ENCODE measurements at places on chromosomes 3 and 15.

DNA sequence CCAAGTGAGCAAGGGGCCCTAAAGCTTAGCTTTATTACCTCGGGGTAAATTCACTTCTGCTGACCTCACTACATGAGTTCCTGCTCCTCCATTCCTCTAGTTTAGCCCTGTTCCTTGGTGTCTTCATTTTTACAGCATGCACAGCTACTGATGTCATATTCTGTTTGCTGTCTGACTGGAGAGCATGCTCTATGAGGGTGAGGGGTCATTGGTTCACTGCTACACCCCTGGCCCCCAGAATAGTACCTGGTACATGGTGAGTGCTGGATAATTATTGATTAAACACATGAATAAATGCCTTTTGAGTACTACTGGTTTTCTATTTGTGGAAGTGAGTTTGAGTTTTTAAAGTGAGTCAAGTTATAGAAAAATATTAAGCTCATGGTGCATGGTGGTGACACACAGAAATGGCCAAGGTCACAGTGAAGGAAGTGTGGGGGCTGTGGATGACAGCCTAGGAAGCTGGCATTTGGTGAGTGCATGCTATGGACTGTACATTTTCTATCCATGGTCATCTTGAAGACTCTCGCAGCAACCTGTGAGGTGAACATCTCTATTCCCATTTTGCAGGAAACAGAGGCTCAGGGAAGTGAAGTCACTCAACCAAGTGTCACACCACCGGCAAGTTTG, 34.0 kb downstream of the RPLP1 start:
- DNase-seq: no peak

DNA sequence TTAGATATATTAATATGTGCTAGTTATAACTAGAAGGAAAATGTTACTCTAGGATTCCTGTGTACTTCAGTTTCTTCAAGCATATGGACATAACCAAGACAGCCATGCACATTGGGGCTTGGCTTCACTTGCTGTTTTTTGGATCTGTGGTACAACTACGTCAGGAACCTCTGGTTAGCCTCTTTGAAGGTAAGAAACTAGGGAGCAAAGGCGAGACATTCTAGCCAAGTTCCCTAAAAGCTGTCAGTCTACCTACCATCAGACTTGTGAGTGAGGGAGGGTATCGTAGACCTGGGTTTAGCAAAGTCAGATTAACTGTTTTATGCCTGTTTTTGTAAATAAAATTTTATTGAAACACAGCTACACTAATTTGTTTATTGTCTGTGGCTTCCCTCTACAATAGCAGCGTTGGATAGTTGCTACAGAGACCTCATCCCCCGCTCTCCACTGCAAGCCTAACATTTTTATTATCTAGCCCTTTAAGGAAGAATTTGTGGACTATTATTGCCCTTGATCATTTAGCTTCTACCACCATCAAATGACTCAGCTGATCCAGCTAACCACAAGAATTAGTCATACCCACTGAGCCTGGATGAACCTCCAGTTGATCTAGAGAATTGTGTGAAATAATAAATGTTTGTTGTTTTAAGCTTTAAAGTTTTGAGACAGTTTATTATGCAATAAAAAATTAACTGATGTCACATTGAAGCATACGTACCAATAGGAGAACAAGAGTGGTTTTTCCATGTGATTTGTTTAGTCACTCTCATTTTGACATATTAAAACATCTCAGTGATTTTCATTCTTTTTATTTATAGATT, 58.1 kb downstream of the RSRC1 start:
- no peak for DNase-seq

DNA sequence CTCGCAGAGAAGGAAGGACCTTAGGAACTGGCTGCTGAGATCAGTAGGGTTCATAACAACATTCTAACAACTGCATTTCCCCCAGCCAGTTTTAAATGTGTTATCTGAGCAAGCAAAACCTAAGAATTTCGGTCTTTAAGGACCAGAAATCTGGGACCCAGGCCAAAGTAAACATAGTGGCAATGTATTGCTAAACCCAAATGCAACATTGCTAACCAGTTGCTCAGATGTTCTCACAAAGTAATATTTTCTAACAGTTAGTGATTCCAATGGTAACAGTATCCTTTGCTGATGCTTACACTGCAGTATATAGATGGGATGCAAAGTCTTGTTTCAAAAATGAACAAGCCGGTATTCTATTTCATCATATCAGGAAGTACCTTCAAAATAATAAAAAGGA, 254.3 kb downstream of the RYR3 start:
- DNase-seq: no peak

DNA sequence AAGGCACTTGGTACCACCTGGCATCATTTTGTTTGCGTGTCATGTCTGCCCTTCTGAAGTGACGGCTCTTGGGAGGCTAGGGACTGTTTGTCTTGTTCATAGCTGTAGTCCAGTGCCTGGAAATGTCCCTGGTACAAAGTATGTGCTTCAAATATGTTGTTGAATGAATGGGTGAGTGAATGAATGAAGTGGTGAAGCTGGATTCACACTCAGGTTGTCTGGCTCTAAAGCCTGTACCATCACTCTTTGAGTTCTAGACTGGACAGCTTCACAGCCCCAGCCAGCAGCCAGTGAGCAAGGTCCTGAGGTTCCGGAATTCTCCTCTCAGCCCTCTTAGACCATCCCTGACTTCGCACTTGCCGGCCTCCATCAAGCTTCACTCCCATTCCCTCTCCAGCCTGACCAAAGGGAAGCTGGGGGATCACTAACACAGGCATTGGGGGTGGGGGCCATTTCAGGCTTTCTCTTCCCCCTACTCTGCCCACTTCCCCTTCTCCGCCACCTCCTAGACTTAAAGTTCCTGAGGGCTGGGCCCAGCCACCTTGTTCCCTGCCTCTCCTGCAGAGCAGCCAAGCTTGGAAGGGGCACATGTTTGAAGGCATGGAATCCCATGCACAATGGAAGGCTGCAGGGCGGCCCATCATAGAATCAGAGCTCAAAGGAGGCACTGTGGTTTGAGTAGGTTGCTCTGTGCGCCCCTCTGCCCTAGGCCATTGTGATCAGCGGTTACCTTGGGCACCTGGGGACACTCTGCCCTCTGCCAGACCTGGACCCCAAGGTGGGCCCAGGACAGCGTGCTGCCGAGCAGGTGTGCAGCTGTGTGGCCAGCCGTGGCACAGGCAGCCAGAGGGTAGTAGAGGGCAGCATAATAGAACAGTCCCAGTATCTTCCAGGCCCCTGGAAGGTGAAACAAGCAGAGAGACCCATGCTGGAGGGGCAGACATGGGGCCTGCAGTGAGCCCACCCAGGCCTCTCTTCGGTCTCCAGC, 7.7 kb downstream of the STRA6 start:
- no peak for DNase-seq

DNA sequence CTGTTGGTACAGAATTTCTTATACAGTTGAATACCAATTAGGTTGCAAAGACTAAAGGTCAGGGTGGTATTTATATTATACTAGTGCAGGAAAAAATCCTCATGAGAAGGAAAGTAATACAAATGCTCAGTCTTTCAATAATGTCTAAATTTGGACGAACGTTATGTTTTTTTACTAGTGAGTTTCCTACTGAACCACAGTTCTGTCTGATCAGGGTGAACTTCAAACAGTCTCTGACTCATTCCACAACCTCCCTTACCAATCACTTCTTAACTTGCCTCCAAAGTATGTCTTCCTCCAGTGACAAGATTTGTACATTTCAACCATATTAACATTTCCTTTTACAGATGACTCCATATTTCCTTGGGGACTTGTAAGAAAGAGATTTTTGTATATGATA, 3.4 kb downstream of the TMEM212 start:
- no peak for DNase-seq

DNA sequence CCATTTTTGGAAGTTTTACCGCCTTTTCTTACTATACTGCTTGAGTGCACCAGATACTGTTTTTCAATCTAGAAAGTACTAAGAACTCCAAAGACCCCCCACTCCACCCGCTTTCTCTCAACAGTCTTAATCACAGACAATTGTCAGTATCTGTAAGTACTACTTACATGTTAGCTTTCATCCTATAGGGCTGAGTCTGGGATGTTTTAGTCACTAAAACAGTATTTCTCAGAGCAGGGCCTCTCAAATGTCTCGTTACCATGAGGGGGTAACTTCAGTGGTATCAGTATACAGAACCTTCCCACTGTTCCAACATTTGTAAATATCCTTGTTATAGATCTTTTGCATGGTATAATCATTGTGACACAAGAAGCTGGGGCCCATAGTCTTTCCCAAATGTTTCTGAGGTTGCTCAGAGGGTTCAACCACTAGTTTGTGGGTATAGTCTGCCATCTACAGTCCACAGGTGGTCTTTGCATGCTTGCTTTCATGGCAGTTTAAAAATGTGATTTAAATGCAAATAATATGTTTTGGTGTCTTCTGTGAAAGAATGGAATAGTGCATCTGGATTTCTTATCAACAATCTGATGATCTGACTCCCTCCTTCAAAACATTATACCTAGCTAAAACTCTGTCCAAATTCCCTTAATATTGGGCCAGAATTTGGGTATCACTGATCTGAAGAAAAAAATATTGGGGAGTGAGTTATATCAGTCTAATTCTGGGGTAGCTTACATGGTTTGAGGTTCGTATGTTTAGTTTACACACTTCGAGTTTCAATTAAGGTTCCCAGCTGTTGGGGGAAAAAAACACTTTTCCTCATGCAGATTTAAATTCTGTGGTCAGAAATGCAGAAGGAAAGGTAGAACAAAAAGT, 18.0 kb upstream of the DNAJC13 start:
- no peak for DNase-seq

- DNase-seq: no peak
Measured at GRCh38 chr15:57112178-57112577, 193.7 kb downstream of the TCF12 start.

- DNase-seq: no peak
Measured at GRCh38 chr3:38711321-38711720, 61.8 kb upstream of the SCN5A start.

DNA sequence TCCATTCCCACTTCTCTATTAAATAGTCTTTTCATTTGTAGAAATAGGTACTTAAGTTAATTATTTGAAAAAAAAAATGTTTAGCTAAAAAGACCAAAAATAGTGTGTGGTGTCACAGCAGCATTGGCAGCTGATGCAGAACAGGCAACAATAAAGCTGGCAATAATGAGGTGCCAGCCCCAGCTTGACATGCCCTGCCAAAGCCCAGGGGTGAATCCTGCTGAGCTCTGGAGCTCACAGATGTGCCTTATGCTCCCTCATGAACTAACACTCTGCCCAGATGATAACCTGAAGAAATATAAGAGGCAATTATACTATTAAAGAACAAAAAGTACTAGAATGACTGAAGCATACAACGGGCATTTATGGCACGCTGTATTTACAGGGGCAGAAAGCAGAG, 63.8 kb downstream of the IGSF11 start:
- DNase-seq: no peak

GRCh38 chr3:38998086-38998485, 53.7 kb downstream of the SCN11A start:
- DNase-seq: no peak

GRCh38 chr3:25355998-25356397, 72.1 kb upstream of the RARB start:
- no peak for DNase-seq

DNA sequence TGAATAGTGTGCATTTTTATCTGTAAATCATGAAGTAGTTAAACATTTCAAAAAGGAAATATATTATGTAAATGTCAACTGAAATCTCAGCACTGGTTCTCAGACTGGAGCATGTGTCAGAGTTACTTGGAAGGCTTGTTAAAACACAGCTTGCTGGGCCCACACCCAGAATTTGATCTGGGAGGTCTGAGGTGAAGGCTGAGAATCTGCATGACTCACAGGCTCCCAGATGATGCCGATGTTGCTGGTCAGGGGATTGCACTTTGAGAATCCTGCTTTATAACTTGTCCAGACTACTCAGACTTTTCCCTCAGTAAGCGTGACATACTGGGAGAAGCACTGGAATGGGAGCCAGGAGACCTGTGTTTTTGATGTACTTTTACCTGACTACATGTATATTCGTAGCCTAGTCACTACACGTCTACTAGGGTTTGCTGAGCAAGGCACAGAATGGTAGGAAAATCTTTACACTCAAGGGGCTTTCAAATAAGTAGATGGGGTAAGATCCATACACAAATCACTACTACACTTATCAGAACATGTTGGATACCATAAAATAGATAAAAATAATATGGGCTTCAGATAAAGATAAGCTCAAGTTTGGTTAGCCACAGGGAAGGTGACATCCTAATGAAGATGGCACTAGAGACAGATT, 77.1 kb upstream of the MEX3B start:
- no peak for DNase-seq

Data from cortex of kidney (tissue), 1 donor.